ENCODE measurements at places on chromosomes 3 and 15.

GRCh38 chr3:25426408-25426807 is 1.7 kb upstream of the RARB start:
- no peak for DNase-seq

DNA sequence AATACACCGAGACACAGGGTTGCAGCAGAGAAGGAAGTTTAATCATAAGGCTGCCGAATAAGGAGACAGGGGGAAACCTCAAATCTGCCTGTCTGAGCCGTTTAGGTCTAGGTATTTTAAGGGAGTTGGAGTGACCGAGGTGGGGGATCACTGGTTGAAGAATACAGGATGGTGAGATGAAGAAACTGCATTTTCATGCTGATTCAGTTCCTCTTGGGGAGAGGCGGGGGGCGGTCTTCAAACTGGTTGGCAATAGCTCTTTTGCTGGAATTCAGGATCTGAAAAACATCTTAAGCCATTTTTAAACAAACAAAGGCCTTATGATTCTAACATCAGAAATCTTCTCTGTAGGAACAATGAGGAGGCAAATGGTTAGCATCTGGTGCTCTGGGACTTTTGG is 699.5 kb upstream of the CFAP20DC start:
- DNase-seq, result no peak

- DNase-seq, result no peak
Measured at GRCh38 chr3:31275583-31275982, 257.1 kb upstream of the STT3B start.

DNA sequence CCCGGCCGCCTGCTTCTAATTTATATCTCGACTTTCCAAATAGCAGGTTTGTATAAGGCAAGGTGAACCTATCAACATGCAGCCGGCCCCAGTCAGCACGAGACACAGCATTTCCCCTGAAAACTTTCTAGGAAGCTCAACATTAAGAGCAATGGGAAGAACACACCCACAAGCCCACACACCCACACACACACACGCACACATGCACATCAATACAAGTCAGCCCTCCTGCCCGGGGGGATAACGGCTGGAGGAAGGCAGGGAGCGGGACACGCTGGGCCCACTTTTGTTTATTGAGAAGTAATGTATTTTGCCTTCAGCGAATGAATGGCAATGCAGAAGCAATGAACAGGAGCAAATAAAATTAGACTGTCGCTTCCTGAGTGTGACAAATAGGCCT is 83.5 kb downstream of the PCSK6 start:
- DNase-seq, result no peak

- DNase-seq, result peak; percentile 40
Measured at GRCh38 chr15:80906159-80906766, 83.4 kb downstream of the MESD start.

GRCh38 chr3:181176601-181177000 is 187.1 kb upstream of the DNAJC19 start:
- no peak for DNase-seq

GRCh38 chr3:171801738-171802589 is 8.3 kb downstream of the PLD1 start:
- no peak for DNase-seq

DNA sequence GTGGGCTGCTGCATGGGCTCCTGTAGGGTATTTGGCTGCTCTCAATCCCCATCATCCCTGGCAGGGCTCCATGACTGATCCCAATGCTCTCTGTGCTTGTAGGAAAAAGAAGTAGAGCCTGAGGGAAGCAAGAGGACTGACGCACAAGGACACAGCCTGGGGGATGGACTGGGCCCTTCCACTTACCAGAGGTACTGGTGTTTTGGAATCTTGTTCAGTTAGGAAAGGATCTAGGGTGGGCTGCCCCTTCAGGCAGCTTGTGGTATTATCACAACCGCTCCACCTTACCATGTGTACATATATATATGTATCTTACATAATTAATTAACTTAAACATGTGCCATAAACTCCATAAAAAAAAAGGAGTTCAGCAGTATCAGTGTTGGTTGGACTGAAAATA is 1.3 kb downstream of the SLC28A2 start:
- no peak for DNase-seq

GRCh38 chr15:59221511-59222505 is 15.2 kb downstream of the LDHAL6B start:
- peak; percentile 26 for DNase-seq

GRCh38 chr3:138460536-138461205 is 26.3 kb downstream of the ESYT3 start:
- no peak for DNase-seq

GRCh38 chr3:13348661-13349396 is 71.3 kb downstream of the NUP210 start:
- peak; percentile 90 for DNase-seq

DNA sequence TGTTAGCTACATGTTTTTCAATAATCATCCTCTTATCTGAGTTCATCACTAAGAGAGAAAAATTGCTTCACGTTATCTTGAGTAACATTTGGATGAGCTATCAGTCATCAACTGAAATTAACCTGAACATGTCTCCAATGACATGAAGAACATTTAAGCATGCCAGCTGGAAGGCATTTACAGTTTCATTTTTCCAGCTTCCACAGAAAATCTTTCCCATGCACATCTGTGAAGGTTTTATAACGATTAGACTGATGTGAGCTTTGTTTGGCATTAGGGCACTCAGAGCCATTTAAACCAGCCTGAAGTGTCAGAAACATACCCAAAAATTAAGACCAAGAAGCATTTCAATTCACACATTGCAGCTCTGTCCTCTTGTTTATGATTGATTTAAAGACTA is 235.8 kb upstream of the ARHGEF26 start:
- no peak for DNase-seq

DNA sequence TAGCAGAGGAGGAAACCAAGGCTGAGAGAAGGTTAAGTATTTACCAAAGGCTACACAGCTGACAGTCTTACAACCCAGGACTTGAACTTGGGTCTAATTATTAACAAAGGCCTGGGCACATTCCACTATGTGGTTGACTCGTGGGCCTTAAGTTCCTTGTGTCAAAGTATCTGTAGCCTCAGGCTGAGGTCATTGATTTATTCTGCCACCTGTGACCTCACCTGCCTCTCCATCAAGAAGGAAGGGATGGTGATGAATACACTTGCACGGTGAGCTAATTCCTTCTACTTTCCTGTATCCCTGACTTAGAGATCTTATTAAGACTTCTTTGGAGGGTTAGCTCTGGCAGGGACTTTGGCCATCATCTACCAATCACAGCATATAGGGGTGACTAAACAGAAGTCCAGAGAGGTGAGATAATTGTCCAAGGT is 19.9 kb upstream of the LRRC58 start:
- no peak for DNase-seq

DNA sequence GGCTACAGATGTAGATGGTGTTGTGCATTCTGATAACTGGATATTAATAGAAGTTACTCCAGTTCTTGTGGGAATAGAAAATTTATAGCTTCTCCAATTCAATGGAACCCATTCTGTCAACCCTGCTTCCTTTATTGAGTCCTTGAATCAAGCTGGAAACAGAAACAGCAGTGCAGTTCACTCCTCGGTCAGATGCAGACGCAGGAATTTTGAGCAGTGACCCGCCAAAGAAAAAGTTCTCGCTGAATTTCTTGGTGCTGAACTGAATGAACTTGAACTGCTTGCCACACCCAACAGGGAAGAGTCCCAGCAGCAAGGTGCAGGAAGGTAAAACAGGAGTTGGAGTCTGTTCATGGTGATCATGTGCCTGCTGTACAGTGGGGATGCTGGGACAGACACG is 10.3 kb downstream of the HRH1 start:
- no peak for DNase-seq

DNA sequence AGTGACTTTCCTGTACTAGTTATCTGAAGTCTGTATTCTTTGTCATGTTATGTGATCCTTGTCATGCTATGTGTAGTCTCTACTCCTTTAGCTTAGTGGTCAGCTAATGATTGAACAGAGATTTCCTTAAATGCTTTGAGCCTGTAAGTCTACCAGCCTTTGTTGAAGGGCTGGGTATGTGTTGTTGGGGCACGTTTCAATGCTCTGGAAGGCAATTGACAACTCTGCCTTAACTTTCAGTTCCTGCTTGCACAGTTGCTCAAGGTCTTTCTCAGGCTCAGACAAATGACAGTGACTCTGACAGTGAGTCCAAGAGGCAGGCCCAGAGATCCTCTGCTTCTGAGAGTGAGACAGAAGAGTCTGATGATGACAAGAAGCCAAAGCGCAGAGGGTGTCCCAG is 89.3 kb downstream of the CHD2 start:
- no peak for DNase-seq

DNA sequence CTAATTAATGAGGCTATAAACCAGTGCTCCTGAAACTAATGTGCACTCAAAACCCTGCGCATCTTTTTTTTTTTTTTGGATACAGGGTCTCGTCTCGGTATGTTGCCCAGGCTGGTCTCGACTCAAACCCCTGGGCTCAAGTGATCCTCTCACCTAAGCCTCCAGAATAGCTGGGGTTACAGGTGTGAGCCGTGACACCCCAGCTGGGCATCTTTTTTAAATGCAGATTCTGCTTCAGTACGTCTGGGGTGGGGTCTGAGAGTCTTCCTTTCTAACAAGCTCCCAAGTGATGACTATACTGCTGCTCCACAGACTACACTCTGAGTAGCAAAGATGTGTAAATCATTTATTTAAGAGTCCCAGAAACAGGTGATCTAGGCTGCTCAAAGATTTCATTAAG is 73.0 kb downstream of the BFSP2 start:
- no peak for DNase-seq

DNA sequence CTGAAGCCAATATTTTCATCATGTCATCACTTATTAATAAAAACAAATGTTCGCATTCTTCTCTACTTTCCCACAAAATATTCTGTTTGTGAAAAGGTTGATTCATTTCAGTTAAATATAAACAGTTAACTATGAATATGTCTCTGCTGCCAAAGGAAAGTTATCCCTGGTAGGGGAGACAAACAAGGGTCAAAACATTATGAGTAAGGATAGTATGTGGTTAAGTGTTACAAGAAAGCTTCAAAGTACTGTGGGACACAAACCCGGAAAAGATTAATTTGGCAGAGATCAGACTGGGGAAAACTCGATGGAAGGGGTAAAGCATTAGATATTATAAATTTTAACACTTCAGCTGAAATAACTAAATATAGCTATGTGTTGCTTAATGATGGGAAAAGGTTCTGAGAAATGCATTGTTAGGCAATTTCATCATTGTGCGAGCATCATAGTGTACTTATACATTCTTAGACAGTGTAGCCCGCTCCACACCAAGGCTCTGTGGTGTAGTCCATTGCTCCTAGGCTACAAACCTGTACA is 436.5 kb upstream of the TBL1XR1 start:
- peak; percentile 61 for DNase-seq

- no peak for DNase-seq
Measured at GRCh38 chr3:19248143-19248542, 99.8 kb downstream of the KCNH8 start.

- no peak for DNase-seq
Measured at GRCh38 chr3:35224565-35225295, 414.6 kb upstream of the ARPP21 start.

DNA sequence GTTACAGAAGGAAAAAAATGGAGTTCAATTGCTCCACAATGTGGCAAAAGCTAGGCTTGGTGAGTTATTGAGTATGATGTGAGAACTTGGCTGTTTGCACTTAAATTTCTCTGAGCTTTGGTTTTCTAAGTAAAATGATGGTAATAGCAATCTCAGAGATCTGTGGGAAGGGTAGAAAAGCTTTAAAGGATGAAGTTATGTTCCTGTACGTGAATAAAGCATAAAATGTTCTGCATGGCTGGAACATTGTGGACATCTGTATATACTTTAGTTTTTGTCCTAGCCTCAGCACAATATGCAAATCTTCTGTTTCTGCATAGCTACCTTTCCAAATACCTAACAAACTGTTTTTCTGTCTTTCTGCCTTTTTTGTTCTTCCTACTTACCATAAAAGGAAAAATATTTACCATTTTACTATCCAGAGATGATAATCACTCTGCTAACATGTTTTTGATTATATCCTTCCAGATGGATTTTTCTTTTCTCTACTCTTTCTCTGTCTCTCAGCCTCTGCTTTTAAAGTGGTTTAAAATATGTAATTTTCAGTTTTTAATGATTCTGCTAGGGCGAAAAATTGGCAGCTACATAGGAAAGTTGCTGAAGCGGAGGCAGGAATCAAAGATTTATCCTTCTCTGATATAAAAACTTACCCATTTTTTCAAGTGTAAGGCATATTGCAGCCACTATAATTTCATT is 188.1 kb downstream of the FNDC3B start:
- DNase-seq, result no peak

GRCh38 chr15:49742381-49742780 is 121.5 kb downstream of the DTWD1 start:
- no peak for DNase-seq

GRCh38 chr15:33064878-33065277 is 129.6 kb downstream of the FMN1 start:
- DNase-seq, result no peak

DNA sequence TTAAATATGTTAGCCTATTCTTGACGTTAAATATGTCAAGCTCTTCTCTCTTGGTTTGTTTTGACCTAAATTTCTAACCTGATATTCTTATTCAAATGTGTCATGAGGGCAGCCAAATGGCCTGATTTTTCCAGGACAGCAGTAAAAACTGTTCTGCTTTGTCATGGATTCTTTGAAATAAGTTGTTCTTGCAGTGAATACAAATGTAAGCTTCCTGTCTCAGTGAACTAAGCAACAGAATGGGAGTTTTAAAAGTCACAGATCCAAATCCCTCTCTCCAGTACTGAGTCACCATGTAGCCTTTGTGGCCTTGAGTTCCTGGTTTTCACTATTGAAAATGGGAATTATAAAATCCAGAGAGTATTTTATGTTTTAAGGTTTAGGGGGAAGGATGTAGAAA is 301.8 kb downstream of the NLGN1 start:
- no peak for DNase-seq

GRCh38 chr3:195307711-195308110 is 36.8 kb upstream of the XXYLT1 start:
- no peak for DNase-seq

- DNase-seq, result no peak
Measured at GRCh38 chr3:123658118-123658851, 73.4 kb upstream of the HACD2 start.

DNA sequence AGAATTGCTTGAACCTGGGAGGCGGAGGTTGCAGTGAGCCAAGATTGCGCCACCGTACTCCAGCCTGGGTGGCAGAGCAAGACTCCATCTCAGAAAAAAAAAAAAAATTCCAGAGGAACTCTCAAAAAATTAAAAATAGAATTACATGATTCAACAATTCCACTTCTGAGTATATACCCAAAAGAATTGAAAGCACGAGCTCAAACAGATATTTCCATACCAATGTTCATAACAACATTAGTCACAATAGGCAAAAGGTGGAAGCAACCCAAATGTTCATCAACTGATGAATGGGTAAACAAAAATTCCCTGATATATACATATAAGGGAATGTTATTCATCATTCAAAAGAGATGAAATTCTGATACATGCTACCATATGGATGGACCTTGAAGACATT is 16.9 kb upstream of the MORF4L1 start:
- no peak for DNase-seq

GRCh38 chr15:84606653-84607120 is 5.9 kb downstream of the ZSCAN2 start:
- no peak for DNase-seq

Measured in brain pericyte (primary cell).